Activated T-cell treated with anti-CD3 and anti-CD28 coated beads, Interleukin-2, amount 50 U/mL, for 72 hours (primary cell): ENCODE measurements at places on chromosomes 7 and 10. TPM values are rescaled to one million over a fixed set of nuclear protein-coding genes. Genes with fewer than 3 reads are reported as not detected.
A peak's percentile ranks its signal among the peaks of the same experiment; 100 is the strongest.

DNA sequence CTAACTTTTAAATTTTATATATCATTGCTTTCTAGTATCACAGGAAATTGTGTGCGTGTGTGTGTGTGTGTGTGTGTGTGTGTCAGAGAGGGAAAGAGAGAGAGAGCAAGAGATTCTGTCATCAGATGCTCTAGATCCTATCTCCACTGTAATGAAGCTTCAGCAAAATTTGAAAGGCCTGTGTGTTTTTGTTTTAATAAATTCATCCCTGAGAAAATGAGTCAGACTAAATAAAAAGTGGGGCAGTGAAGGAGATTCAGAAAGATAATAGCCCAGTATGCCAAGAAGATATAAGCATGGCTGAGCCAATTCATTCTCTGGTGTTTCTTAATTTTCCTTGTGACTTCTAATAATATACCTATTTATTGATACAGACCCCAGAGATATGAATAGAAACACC lies 184.2 kb upstream of the TMEM196 start:
- no peak for DNase-seq

- DNase-seq, result no peak
These were observed 199.3 kb upstream of the FZD1 start for GRCh38 chr7:91064938-91065337.

GRCh38 chr10:15333909-15334649 lies 37.0 kb downstream of the FAM171A1 start:
- no peak for DNase-seq

Gene CPA4
- total RNA-seq, result 0.32 TPM

- no peak for DNase-seq
These were observed 6.9 kb upstream of the SUN1 start for GRCh38 chr7:825386-825785.

- no peak for DNase-seq
These were observed 5.5 kb downstream of the CHUK start for GRCh38 chr10:100223879-100224278.

DNA sequence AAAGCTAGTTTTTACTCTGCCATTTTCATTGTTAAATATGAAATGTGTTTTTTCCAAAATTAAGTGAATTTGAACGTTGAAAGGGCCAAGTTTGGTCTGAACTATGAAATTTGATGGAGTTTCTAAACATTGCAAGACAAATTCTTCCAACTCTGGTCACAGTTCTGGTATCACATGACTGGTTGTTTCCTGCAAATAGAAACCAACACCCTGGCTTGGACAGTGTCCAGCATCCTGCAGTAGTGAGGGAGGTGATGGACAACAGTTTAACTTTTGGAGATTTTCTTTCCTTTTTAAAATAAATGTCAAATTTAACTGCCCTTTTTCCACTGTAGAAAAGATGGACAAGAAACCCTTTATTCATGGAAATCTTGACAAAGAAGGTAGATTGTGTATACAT lies 54.8 kb upstream of the AGBL3 start:
- no peak for DNase-seq

- DNase-seq, result no peak
These were observed 133.5 kb downstream of the CHN2 start for GRCh38 chr7:29328045-29328444.

Gene UCMA
- total RNA-seq, result not detected

Gene CFTR
- total RNA-seq, result not detected

DNA sequence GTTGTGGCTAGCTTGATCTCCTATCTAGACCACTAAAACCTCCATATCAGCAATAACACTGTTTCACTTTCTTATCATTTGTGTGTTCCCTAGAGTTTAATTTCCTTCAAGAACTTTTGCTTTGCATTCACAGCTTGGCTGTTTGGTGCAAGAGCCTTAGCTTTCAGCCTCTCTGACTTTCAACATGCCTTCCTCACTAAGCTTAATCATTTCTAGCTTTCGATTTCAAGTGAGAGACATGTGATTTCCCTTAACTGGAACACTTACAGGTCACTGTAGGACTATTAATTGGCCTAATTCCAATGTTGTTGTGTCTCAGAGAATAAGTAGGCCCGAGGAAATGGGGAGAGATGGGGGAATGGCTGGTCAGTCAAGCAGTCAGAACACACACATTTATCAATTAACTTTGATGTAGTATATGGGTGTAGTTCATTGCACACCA lies 10.6 kb upstream of the BPGM start:
- DNase-seq, result no peak

Gene STEAP1B
- total RNA-seq, result not detected

Gene GRM8
- not detected for total RNA-seq

- DNase-seq, result no peak
These were observed 255.5 kb downstream of the WDR37 start for GRCh38 chr10:1311726-1312125.

DNA sequence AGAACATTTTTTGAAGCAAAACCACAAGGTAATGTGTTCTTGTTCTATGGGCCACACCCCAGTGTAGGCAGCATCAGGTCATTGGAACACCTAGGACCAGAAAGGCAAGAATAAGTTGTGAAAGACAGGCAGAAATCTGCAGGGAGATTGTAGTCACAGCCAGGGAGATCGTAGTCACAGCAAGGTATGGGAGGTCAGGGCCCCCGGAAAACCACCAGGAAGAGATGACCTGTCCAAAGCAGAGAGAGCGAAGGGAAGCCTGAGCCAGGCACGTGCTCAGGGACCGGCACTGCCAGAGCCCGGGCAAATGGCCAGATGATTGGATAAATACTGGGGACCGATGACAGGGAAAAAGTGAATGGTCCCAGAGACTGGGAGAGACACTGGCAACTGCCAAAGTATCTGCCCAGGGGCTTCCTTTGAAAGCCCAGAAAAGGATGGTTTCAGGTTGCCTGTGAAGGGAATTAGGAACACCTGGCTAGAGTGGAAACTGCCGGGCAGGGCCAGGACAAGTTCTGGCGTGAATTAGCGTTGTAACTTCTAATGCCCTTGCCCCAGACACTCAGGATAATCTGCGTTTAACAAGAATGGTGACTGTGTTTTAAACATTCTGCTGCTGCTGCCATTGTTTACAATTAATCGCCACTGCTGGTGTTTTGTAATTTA lies 3.9 kb upstream of the NOBOX start:
- DNase-seq, result no peak

DNA sequence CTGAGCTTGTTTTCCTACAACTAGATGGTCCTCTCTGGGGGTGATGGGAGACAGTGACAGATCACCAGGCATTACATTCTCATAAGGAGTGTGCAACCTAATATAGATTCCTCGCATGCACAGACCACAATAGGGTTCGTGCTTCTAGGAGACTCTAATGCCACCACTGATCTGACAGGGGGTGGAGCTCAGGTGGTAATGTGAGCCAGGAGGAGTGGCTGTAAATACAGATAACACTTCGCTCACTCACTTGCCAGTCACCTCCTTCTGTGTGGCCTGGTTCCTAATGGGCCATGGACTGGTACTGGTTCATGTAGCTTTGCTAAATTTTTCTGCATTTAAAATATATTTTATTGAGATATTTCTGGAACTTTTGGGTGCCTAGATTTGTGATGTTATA lies 202.3 kb upstream of the ZNF32 start:
- no peak for DNase-seq

- no peak for DNase-seq
These were observed 283.1 kb upstream of the KAT6B start for GRCh38 chr10:74543276-74543675.

- DNase-seq, result no peak
These were observed 181.5 kb downstream of the EXOC4 start for GRCh38 chr7:133434246-133434865.

DNA sequence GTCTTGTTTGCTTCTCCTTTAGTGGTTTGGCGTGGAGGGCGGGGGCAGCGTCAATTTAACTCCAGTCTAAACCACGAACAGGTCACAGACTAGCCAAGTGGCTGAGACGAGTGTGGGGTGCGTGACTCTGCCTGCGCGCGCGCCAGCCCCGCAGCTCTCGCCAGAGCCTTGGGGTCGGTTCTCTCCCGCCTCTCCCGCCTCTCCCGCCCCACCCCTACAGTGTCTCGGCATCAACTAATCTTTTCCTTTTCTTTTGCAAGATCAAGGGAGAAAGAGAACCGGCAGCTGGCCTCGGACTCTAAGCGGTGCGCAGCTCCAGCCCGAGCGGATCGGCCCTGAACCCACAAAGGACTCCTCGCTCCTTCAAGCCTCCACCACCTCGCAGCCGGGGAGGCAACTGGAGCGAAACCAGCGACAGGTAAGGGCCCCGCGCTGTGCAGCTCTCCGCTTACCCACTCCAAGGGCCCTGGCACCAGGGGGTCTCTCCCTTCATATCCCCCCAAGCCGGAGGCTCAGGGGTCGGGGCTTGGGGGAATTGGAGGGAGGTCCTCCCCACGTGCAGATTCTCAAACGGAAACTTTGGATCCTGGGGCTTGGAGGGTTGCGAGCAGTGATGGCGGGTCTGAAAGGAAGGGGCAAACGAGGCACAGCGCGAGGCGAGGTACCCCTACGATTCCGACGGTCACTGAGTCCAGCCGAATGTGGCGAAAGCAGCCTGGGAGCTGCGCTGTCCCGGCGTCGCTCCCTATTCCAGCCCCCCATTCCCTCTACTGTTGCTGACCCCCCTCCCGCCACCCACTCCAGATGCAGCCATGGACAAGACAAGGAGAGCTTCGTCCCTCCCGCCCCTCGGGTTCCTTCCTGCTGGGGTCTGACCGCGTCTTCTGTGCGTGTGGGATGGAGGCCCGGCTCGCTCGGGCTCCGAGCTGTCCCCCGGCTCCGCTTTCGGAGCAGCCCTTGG lies 829 bp downstream of the CHRM2 start:
- DNase-seq, result no peak

GRCh38 chr10:104299031-104299904 lies 30.3 kb downstream of the GSTO2 start:
- DNase-seq, result no peak

Gene SHTN1
- total RNA-seq, result 0.19 TPM

DNA sequence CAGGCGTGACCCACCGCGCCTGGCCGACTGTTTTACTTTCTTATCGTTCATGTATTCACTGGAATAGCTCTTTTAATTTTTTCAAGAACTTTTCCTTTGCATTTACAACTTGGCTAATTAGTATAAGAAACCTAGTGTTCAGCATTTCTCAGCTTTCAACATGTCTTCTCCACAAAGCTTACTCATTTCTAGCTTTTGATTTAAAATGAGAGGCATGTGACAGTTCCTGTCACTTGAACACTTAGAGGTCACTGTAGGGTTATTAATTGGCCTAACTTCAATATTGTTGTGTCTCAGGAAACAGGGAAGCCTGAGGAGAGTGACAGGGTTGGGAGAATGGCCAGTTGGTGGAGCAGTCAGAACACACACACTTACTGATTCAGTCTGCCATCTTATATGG lies 125.1 kb upstream of the GPR22 start:
- no peak for DNase-seq

Gene NPC1L1
- 0.12 TPM for total RNA-seq

Gene STRIP2
- 79.2 TPM for total RNA-seq

Gene CALML3
- not detected for total RNA-seq

DNA sequence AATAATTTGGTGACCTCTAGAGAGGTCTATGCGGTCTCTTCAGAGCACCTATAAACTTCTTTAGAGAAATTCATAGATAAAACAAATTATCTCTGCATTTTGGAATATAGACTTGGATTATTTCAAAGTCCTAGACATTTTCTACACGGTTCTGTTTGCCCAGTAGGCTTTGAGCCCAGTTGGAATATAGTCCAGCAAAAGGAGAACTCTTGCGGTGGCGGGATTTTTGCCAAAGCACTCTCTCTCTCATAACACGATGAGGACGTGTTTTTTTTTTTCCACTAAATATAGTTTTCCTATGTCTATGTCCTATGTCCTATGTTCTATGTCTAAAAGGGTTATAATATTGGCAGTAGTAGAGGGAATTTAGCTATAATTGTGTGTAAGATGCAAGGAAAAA lies 164.9 kb upstream of the AGR3 start:
- DNase-seq, result no peak

DNA sequence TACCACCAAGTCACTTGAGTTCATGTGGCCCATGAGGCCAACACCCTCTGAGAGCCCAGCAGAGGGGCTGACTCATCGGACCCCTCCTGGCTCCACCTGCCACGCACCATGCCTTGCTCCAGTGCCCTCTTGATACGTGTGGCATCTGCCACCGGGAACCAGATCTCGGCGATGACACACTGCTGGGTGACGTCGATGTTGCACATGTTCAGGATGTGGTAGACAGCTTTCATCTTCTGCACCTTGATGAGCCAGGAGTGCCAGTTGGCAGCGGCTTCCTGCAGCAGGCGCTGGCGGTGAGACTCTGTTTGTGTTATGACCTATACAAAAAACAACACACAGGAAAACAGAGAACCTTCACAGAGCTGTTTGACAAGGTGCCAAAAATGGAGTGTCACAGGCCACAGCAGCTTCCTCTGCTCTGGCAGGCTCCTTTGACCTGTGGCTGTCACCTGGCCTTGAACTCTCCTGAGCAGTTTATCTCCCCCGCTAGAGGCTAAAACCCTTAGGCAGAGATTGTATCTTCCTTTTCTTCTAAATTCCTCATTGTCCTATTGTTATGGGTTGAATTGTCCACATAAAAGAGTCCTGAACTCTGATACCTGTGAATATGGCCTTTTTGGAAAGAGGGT lies 45.2 kb upstream of the TMEM213 start:
- DNase-seq, result peak; percentile 91

DNA sequence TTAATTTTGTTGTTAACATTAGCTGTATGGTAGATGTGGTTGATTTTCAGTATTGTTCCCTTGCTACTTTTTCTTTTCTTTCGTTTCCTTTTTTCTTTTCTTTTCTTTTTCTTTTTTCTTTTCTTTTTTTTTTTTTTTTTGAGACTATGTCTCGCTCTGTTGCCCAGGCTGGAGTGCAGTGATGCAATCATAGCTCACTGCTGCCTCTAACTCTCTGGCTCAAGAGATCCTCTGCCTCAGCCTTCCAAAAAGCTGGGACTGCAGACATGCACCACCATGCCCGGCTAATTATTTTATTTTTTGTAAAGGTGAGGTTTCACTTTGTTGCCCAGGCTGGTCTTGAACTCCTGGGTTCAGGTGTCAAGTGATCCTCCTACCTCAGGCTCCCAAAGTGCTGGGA lies 14.4 kb downstream of the SLC26A3 start:
- DNase-seq, result no peak

- DNase-seq, result no peak
These were observed 330.9 kb downstream of the PARD3 start for GRCh38 chr10:34484164-34484563.

DNA sequence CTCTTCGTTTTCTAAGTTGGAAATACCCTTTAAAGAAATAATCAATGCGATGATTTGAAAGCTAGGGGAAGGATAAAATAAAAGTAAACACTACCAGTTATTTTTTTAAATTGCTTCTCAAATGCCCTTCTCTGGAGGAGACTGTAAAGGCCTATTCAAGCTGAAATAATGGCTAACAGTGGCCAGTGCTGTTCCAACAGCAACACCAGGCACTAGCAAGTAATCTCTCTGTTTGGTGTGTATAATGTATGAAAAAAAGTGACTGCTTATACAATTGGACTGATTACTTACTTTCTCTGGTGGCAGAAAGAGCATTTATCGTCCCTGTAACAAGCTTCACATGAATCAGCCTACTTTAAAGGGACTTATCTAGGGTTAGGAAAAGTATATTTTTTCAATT lies 102.7 kb downstream of the CSTF2T start:
- no peak for DNase-seq

- DNase-seq, result no peak
These were observed 117.9 kb downstream of the SND1 start for GRCh38 chr7:127769696-127770400.

Gene ADARB2
- total RNA-seq, result 2.0 TPM
